ENCODE measurements at places on chromosomes 5 and 9.

GRCh38 chr5:65819905-65820240 lies 97.9 kb downstream of the NLN start:
- no peak for DNase-seq
- no peak overlapping the region for H3K27ac ChIP-seq
- peaks cover 4% of the 10 kb centered on the region for H3K4me1 ChIP-seq
- H3K4me3 ChIP-seq = no peak overlapping the region
- H3K36me3 ChIP-seq = peaks cover 6% of the 10 kb centered on the region
- H3K27me3 ChIP-seq = no peaks in the 10 kb centered on the region

- H3K4me3 ChIP-seq = no peak overlapping the region
- H3K36me3 ChIP-seq = peaks cover 6% of the 10 kb centered on the region
- H3K27me3 ChIP-seq = no peaks in the 10 kb centered on the region
Observed at GRCh38 chr5:138999674-139000073, 124.5 kb upstream of the LRRTM2 start.

GRCh38 chr9:85158512-85158911 lies 489.0 kb downstream of the NTRK2 start:
- H3K4me1 ChIP-seq = no peaks in the 10 kb centered on the region
- no peak for DNase-seq
- no peak overlapping the region for H3K4me3 ChIP-seq
- H3K27me3 ChIP-seq = peaks cover 15% of the 10 kb centered on the region
- H3K27ac ChIP-seq = no peak overlapping the region

- DNase-seq = no peak
- H3K27me3 ChIP-seq = no peaks in the 10 kb centered on the region
- no peak overlapping the region for H3K27ac ChIP-seq
- no peaks in the 10 kb centered on the region for H3K36me3 ChIP-seq
Observed at GRCh38 chr5:15844253-15844652, 335.3 kb downstream of the MARCHF11 start.

GRCh38 chr5:58491216-58491892 lies at the start of gene GAPT:
Gene GAPT, plus strand, starts transcription at chr5:58491435. Its CDS starts 3,102 bp downstream, at chr5:58494537.
- H3K4me1 ChIP-seq = peaks cover 6% of the 10 kb centered on the region
- no peak for DNase-seq
- no peak within 1 kb of the TSS for H3K4me3 ChIP-seq
- peaks cover 64% of the 10 kb centered on the region for H3K27me3 ChIP-seq
- H3K27ac ChIP-seq = no peak within 1 kb of the TSS

Measured in T-helper 17 cell (primary cell).